ENCODE measurements at places on chromosomes 7 and 10.

DNA sequence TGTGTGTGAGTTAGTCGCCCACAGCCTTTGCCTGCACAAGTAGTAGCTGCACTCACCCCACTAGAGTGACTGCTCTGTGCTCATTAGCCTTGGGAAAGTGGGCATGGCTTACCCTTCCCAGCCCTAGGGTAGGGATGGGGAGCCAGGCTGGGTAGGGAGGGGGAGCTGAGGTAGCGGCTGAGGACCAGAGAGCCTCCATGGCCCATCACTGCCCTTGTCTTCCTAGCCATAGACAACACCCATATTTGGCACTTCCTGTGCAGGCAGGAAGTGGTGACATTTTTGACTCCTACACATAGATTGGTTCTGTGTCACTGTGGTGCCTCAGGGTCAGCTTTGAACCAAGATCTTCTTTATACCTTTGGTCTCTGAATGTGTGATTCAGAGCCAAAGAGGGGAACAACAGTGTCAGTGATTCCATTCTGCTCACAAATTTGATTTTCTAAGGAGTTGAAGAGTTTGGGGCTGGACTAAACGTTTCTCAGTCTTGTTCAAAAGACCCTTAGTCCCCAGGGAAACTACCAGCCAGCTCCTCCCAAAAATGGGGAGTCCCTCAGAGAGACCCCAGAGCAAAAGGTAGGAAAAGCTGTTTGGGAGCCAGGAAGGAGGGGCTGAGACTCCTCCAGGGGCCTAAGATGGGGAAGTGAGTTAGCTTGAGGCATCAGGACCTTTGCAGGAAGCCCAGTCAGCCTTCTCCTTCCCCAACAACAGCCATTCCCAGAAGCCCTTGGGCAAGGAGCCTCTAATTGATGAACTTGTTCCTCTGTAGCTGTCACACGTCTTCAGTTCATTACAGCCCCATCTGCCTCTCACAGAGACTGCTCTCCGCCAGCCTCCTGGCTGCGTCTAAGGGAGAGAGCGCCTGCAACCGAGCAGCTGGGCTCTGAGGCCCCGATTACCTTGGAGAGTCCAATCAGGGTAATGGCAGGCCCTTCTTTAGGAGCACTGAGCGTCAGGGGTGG is 135.0 kb downstream of the CDH23 start:
- DNase-seq, result peak; percentile 40

- DNase-seq, result peak; percentile 75
These were observed at the start of gene PRKAR1B for GRCh38 chr7:727104-727805. PRKAR1B (minus strand) TSS chr7:727281; CDS start chr7:711505, 15,776 bp downstream.

GRCh38 chr10:132982301-132982989 is 40.1 kb upstream of the CFAP46 start:
- no peak for DNase-seq

- no peak for DNase-seq
These were observed 70.6 kb downstream of the PIP4K2A start for GRCh38 chr10:22643775-22644174.

DNA sequence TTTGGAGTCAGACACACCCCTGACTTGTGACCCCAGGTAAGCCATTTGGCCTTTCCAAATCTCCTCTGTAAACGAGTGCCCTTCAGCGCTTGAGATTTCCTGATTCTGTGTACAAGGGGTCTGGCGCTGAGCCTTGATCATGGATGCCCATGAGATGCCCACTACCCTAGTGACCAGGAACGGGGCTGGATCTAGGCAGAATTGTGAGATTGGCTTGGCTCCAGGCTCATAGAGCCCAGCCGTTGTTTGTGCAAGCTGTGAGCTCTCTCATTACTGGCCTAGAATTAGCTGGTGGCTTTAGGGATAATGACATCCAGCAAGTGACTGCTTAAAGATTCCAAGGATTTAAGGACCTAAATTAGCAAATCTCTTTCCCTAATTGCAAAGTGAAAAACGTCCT is 84.9 kb downstream of the CAMK1D start:
- no peak for DNase-seq

GRCh38 chr10:84493951-84494848 is 165.8 kb downstream of the CCSER2 start:
- DNase-seq, result no peak

- no peak for DNase-seq
These were observed 19.5 kb upstream of the ANK3 start for GRCh38 chr10:60409202-60409601.

GRCh38 chr7:22665923-22666322 is 61.1 kb upstream of the IL6 start:
- no peak for DNase-seq

- DNase-seq, result no peak
These were observed 88.2 kb upstream of the DUSP5 start for GRCh38 chr10:110409488-110409887.

GRCh38 chr7:30254717-30255063 is 29.7 kb upstream of the ZNRF2 start:
- no peak for DNase-seq

- no peak for DNase-seq
These were observed 283.0 kb upstream of the KLF6 start for GRCh38 chr10:4067931-4068561.

- no peak for DNase-seq
These were observed 27.0 kb downstream of the NAMPT start for GRCh38 chr7:106257752-106258151.

DNA sequence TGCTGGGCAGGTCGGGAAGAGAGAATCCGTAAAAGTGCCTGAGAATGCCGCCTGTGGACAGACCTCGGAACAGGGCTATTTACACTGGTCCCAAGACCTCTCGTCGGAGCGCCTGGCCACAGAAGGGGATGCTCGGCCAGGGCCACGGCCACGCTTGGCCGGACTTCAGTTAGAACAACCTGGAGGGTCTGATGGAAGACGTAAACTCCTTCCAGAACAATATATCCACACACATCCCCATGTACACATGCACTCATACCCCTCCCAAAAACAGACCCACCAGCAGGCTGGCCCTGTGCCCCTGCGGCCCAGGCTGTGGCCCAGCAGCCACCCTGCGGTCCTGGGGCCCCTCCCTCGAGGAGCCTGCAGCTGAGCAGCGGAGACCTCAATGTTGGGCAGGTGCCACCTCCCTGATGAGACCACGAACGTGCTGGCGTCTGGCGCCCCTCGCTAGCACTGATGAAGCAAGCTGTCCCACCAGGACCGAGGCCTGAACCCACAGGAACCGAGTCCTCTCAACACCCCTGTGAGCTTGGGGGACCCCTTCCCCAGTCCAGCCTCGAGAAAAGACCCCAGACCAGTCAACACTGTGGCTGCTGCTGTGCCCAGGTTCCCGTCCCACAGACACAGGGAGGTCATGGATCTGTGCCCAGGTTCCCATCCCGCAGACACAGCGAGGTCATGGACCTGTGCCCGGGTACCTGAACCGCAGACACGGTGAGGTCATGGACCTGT is 8.9 kb downstream of the CFAP46 start:
- no peak for DNase-seq

DNA sequence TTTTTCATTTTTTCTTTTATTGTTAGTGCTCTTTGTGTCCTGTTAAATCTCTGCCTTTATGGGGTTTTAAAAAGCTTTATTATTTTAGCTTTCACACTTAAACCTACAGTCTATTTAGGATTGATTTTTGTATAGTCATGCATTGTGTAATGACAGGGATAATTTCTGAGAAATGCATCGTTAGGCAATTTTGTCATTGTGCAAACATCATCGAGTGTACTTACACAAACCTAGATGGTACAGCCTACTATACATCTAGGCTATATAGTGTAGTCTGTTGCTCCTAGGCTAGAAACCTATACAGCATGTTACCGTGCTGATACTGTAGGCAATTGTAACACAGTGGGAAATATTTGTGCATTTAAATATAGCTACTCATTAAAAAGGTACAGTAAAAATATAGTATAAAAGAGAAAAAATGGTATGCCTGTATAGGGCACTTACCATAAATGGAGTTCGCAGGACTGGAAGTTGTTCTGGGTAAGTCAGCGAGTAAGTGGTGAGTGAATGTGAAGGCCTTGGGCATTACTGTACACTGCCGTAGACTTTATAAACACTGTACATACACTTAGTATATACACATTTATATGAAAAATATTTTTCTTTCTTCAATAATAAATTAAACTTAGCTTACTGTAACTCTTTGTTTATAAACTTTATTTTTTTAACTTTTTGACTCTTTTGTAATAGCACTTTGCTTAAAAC is 16.0 kb downstream of the UBE2D1 start:
- no peak for DNase-seq

GRCh38 chr10:71729161-71729636 is 9.6 kb upstream of the C10orf105 start:
- DNase-seq, result no peak

DNA sequence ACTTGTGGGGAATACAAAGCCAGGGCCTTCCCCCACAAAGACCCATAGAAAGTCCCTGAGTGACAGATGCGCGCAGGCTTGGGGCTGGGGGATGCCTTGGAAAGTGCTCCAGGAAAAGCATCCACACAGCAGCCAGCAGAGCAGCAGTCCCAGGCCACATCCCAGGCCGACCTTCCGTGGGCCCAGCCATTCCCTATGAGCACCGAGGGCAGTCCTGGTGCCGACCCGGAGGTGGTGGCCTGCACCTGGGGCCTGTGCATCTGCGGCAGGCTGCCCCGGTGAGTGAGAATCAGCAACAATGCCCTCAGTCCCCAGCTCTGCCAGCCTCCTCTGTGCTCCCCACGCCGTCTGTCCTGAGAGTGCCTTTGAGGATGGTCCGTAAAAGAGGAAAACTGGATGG is 26.4 kb downstream of the ASB13 start:
- no peak for DNase-seq

- no peak for DNase-seq
These were observed 115.9 kb upstream of the EEPD1 start for GRCh38 chr7:36037121-36037662.

DNA sequence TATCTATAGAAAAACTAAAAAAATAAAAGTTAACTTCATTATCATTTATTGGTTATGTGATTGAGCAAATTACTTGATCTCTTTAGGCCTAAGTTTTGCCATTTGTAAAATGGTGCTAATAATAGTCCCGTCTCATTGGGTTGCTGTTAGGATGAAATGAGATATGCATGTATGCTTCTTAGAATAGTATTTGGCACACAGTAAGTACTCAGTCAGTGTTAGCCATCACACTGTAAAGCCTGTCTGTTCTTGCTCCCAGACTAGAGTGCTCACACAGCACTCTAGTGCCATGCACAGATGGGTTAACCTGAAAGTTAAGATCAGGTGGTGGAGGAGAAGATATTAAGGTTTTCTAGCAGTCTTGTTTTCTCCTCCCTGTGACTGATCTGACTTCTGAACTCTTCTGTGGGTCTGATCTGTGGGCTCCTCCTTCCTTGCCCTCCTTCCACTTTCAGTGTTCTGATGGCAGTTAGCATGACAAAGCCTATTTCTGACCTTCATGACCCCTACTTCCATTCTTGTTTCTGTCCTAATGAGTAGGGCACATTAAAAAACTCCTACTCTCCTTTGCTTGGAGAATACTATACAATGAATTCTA is 167.5 kb downstream of the RNLS start:
- no peak for DNase-seq

- DNase-seq, result no peak
These were observed 7.2 kb downstream of the CPA2 start for GRCh38 chr7:130273933-130274255.

GRCh38 chr10:107011105-107011504 is 153.4 kb downstream of the SORCS1 start:
- no peak for DNase-seq

DNA sequence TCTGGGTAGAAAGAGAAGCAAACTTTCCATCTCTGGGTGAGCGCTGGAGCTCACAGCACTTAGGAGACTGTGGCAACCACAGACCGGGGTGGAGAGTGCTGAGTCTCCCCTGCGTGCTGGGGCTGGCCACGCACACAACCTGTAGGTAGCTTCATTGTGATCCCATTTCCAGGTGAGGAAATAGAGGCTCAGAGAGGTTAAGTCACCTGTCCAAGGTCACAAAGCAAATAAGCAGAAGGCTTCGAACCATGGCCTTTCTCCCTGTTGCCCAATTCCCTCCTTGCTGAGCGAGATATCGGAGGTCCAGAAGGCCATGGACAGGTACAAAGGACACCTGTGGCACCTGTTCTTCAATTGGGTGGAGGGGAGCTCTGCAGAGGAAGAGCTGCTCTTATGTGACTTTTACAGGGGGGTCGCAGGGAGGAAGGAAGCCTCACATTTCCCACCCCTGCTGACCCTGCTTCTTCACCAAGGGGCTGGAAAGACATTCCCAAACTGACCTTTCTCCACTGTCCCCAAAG is 39.4 kb downstream of the ZCCHC24 start:
- no peak for DNase-seq

DNA sequence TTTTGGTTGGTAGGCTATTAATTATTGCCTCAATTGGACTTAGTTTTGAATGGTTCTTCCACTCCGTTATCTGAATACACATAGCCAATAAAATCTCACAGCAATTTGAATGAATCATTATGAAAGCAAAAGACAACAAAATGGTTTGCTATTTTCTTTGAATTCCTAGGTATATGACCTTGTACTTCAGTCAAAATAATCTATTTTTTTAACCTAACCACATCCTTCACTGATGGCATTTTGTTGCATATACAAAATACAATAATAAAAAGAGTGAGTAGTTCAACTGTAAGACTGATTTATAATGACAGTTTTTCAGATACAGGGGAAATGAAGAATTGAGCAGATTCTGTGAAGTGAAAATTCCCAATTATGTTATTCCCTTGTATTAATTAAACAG is 433.1 kb downstream of the HTR7 start:
- DNase-seq, result no peak

- no peak for DNase-seq
These were observed 26.7 kb downstream of the CREB3L2 start for GRCh38 chr7:137975221-137975620.

DNA sequence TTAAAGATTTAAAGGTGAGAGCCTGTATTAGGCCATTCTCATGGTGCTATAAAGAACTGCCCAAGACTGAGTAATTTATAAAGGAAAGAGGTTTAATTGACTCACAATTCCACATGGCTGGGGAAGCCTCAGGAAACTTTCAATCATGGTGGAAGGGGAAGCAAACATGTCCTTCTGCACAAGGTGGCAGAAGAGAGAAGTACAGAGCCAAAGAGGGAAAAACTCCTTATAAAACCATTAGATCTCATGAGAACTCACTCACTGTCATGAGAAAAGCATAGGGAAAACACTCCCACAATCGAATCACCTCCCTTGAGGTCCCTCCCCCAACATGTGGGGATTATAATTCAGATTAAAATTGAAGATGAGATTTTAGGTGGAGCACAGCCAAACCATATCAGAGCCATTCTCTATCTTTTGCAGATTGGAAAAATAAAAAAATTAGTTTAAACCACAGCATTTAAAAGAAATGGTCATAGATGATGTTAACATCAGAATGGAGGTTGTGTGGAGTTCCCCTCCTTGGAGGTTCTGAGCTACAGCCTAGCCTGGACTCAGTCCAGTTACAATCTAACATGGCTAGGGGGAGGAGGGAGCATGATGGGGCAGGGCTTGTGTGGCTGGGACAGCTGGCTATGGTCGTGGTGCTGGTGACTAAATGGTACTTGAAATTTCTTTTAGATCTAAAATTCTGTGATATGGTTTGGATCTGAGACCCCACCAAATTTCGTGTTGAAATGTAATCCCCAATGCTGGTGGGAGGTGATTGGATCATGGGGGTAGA is 33.1 kb downstream of the GSTO2 start:
- DNase-seq, result no peak
